Fibroblast of skin of right quadriceps (primary cell): ENCODE measurements at places on chromosomes 7 and 10.

GRCh38 chr7:28608731-28609130, 196.4 kb downstream of the CREB5 start:
- DNase-seq = peak; percentile 32

DNA sequence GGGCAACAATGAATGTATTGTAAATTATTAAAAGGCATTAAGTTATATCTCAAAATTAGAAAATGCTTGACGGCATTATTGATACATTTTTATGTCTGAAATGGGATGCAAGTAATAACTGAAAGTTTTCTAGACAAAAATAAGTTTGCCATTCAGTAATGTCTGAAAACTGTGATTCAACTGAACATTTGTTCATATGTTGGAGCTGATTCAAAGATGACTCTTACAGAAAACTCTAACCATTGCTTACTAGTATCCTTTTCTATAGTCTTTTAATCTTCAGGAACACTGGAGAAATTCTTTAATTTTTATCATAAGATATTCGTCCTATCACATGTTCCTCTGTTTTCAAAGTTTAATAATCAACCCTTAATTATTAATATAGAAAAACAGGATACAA, 71.1 kb upstream of the TFEC start:
- peak; percentile 12 for DNase-seq

- peak; percentile 80 for DNase-seq
Observed at GRCh38 chr10:21364196-21365114, 161.0 kb downstream of the SKIDA1 start.

DNA sequence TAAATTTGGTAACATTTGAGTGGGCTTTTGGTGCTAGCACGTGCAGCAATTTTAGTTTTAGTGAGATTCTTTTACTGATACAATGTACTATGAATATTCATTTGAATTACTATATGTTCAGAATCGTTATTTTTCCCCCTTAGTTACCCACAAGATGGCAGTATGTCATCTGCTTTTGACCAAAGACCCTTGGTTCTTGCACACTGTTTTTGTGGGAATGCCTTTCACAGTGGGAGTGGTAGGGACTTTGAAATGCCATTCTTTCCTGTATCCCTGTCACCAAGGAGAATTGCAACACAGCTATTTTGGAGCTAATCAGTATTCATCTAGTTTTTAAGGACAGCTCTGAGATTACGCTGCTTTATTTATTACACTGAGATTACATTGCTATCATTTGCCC, 40.6 kb downstream of the SEC23IP start:
- peak; percentile 9 for DNase-seq

- no peak for DNase-seq
Observed at GRCh38 chr7:120519224-120519623, 246.2 kb downstream of the KCND2 start.

- DNase-seq = peak; percentile 20
Observed at GRCh38 chr10:106175760-106176377, 988.6 kb downstream of the SORCS1 start.

GRCh38 chr10:77582710-77583115, 54.9 kb downstream of the KCNMA1 start:
- DNase-seq = peak; percentile 66

- DNase-seq = no peak
Observed at GRCh38 chr10:14555807-14556206, 218.9 kb downstream of the FAM107B start.

GRCh38 chr7:94289071-94289470, 105.6 kb upstream of the COL1A2 start:
- DNase-seq = peak; percentile 87

GRCh38 chr10:91307489-91307888, 87.0 kb downstream of the PCGF5 start:
- no peak for DNase-seq

DNA sequence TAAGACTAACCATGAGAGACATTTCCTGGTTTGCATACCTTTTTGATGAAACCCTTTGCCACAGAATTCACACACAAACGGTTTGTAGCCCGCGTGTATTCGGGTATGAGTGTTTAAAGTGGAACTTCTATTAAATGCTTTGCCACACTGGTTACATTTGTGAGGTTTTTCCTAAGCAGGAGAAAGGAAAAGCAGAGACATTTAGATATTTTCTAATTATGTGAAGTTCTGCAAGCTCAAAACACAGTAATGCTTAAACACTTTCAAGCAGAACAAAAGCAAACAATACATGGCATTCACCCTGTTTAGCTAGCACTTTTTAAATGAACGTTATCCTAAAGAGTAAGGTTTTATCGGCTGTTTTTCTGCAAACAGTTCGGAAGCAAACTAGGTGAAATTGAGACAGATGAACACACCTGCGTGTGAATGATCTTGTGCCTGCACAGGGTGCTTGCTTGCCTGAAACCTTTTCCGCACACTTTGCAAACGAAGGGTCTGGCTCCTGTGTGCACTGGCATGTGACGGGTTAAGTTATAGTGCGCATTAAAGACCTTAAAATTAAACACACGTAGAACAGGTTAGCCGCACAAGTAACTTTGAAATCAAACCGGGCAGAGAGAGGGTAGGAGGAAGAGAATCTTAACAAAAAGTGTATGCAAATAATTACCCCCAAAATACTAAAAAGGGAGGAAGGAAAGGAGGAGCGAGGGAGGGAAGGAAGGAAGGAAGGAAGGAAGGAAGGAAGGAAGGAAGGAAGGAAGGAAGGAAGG, 1.6 kb downstream of the FEZF1 start:
- no peak for DNase-seq

- no peak for DNase-seq
Observed at GRCh38 chr7:37546677-37547076, 98.0 kb upstream of the ELMO1 start.

DNA sequence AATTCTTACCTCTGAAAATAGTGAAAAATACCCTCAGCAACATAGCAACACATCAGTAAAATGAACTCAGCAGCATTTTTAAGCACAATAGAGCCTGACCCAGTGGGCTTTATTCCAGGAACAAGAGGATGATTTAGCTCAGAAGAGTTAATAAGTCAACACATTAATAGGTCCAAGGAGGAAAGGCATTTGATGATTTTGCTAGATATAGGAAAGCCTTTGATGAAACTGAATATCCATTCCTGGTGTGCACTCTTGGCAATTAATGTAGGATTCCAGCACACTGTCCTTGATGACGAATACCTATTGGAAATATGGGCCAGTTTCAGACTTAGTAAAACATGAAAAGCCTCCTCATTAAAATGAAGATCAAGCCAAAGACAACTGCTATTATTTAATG, 42.5 kb downstream of the RASGEF1A start:
- DNase-seq = no peak

DNA sequence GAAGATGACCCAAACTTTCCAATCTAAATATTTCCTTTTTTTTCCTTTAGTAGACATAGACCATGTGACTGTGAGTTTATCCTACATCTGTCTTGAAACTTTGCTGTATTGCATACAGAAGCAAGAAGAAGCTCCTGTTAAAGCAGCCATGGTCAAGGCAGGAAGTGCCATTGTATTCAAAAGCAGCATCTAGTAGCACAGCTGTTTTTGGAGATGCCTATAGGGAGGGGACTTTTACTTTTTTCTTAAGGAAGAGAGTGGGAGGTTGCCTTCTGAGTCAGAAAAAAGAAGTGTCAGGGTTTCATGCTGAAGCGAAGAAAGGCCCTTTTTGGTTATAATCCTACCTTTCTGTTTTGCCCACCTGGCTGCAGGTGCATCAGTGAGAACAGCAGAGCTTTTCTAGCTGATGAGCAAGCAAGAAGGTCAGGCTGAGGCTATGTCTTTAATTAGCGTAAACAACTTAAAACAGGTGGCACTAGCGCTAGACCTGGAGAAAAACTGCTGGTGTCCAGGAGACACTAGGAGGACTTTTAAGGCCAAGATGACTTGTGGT, 234.1 kb upstream of the AGK start:
- DNase-seq = no peak

GRCh38 chr7:47968847-47969774, 10.3 kb downstream of the HUS1 start:
- DNase-seq = peak; percentile 59

- no peak for DNase-seq
Observed at GRCh38 chr10:3898821-3899220, 113.8 kb upstream of the KLF6 start.

DNA sequence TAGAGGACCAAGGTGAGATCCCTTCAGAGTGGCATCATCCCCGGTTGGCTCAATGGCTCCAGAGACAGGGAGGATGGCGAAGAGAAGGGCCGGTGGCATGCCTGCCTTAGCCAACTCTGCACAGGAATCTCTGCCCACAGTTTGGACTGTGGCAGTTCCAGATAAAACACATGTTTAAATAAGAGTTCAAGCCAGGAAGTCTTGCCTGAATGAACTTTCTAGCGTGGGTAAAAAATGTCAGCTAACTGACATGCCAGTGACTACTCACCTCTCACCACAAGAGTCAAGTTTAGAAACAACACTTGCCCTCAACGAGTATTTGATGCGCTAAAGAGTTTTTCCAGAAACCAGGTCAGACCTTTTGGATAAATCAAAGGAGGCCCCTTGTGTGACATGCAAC, 3.0 kb downstream of the NOD1 start:
- no peak for DNase-seq

DNA sequence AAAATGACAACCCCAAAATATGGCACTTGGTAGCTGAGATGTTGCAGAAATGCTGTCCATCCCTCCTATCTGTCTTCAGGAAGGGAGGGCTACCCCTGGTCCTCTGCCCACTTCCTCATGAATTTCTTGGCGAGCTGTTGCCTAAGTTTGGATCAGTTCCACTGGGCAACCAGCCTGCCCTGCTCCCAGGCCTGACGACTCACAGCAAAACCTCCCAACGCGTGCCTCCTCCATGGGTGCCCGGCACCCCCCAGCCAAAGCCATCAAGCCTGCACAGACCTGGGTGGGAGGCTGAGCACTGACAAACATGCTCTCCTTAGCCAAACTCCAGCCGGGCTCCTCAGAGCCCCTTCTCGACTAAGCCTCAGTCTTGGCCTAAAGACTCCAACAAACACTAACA, 8.9 kb downstream of the VSTM4 start:
- no peak for DNase-seq

- DNase-seq = no peak
Observed at GRCh38 chr7:149809215-149809614, 29.0 kb upstream of the ZNF862 start.

DNA sequence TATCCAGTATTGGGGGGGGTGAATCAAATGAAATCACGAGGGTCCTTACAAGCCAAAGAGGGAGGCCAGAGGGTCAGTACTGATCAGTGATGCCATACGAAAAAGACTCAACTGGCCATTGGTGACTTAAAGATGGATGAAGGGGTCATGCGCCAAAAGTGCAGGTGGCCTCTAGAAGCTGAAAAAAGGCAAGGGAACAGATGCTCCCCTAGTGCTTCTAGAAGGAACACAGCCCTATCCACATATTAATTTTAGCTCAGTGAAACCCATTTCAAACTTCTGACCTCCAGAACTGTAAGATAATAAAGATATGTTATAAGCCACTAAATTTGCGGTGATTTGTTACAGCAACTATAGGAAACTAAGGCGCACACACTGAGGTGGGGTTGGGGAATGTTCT, 62.5 kb downstream of the ABI1 start:
- DNase-seq = no peak
